ENCODE measurements at places on chromosomes 7 and 10.

DNA sequence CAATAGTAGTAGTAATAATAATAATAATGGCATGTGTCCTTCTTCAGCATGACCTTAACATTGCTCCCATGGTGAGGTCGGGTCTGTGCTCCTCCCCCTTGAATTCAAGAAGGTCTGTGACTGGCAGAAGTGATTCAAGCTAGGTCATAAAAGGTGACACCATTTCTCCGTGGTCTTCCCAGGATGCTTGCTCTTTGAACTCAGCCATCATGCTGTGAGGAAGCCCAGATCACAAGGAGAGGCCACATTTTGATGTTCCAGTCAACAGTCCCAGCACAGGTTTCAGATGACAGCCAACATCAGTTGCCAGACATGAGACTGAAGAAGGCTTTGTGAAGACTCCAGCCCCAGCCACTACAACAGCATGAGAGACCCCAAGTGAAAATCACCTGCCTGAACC, 83.9 kb downstream of the SEPTIN14 start:
- DNase-seq, result no peak

- DNase-seq, result no peak
Observed at GRCh38 chr7:7333610-7334009, 151.3 kb downstream of the C1GALT1 start.

DNA sequence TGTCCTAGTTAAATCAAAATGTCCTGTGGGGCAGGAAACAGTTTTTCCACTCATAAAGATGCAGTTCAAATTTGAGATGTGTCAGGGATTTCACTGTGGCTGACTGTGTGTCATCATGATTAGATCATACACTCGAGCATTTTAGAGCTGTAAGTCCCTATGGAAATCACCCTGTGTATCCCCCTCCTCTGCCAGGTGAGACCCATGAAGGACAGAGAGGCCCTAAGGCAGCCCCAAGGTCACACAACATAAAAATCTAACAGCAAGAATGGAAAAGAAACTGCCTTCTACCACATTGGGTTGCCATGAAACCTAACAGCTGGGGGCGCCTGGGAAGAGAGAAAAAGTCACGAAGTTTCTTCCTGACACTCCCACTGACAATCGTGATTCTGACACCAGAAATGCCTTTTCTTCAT, 135.8 kb downstream of the KCNMA1 start:
- DNase-seq, result no peak

GRCh38 chr10:35834877-35835494, 192.9 kb upstream of the FZD8 start:
- no peak for DNase-seq

DNA sequence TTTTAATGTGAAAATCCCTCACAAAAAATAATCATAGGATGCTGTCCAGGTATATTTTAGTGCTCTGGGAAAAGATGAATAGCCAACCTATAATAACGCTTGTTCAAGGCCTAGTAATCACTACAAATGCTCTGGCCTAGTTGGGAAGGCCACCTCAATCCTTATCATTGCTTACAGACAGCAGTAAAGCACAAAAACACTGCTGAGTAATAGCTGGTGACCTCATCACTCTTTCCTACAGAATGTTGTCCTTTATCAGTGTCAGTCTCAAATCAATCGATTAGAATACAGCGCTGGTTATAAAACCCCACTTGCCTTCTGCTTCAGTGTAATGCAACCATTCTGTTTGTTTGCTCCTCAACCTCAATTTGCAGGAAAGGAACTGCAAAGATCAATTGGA, 72.6 kb upstream of the STEAP1 start:
- no peak for DNase-seq

- no peak for DNase-seq
Observed at GRCh38 chr10:69786791-69787190, 14.9 kb upstream of the COL13A1 start.

GRCh38 chr10:87913156-87913921, 49.9 kb downstream of the PTEN start:
- no peak for DNase-seq

GRCh38 chr10:4981722-4982471, 18.7 kb downstream of the AKR1C1 start:
- DNase-seq, result no peak

DNA sequence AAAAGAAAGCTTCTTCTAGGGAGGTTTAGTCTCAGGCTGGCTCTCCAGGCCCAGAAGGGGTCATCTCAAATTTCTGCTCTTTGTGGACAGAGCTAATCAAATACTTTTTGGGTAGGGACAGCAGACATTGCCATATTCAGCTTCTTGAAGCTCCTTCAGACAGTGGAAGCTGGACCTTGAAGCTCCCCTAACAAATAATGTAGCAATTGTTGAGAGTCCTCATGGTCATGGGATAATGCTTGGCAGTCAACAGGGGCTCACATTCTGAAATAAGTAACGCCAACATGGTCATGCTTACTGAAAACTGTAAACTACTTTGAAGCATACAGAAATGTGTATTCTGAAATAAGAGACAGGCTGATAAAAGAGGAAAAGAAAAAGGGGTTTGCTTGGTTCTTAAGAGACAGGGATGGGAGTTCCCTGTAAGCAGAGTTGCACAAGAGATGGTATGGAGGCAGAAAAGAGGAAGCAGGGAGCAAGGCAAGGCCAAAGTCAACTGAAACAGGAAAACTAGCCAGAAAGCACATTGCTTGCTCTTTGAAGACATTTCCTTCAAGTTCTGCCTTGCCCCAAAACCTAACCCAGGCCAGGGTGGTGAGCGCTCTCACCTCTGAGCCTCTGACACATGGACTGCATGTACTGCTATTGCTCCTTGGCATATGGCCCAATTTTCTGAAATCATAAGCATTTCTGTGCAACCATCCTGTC, 53.1 kb upstream of the KMT2E start:
- DNase-seq, result no peak

- no peak for DNase-seq
Observed at GRCh38 chr7:35512716-35513115, 182.2 kb downstream of the HERPUD2 start.

GRCh38 chr10:33005322-33006301, 47.6 kb upstream of the ITGB1 start:
- DNase-seq, result no peak

DNA sequence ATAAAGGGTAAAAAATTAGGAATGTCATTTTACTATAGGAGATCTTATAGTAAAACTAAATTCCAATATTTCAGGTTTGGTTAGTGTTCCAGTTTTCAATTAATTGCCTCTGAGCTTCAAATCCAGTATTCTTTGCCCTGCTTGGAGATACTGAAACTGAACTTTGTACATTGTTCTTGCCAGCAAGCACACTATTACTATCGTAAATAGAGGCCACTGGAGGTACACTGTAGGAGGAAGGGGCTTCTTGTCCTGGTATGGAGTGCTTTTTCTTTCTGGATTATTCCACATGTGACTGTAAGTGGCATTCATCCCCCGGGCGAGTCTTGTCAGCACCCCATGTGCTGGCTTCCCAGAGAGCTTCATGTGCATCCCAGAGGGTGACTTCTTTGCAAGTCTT, 234.7 kb upstream of the PTPRZ1 start:
- DNase-seq, result no peak

DNA sequence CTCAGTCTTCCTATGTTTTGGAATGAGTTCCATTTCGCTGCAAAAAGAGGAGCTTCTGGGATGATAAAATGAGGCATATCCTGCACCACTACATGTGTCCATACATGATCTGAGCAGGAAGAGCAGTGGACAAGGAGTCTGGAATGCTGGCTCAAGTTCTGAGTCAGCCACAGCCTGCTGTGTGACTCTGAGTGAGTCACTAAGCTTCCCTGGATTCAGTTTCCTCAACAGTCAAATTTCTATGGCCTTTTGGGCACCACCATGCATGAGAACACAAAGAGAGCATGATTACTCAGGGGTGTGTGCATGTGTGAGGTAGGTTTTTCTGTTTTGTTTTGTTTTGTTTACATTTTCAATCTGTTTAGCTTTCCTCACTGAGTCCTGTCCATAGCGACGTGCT, 254.6 kb downstream of the ANKRD30A start:
- DNase-seq, result no peak

DNA sequence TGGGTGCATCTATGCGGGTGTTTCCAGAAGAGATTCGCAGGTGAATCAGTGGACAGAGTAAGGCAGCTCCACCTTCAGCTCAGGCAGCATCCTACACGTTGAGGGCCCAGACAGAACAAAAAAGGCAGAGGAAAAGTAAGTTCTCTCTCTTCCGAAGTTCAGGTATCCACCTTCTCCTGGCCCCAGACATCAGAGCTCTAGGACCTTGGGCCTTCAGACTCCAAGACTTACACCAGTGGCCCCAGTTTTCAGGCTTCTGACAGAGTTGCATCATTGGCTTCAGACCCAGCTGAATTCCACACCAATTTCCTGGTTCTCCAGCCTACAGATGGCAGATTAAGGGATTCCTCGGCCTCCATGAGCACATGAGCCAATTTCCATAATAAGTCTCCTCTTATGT, 102.2 kb upstream of the GPR26 start:
- DNase-seq, result no peak

- no peak for DNase-seq
Observed at GRCh38 chr10:70829543-70829942, 13.8 kb downstream of the SGPL1 start.

DNA sequence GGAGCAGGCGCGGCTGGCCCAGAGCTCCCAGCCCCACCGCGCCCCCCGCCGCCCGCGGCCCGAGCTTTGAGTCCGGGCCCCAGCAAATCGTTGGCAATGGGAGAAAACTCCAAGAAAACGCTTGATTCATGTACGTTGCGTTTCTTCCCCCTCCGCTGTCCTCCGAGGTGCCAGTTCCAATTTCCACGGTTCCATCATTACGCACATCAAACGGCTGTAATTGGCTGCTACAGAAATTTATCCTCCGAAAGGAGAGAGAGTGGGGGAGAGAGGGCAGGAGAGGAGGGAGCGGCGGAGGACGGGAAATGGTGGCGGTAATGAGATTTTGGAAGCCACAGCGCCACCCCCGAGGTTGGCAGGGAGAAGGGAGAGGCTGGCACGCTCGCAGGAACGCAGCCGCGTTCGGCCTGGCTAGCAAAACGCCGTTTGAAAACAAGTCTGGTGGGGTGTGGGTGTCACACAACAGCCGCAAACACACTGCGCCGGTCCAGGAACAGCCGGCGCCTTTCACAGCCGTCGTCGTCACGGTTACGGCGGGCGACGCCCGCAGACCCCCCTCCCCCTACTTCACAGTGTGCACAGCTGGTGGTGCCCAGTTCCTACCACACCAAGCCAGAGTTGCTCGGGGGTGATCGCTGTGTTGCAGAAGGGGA, 57.5 kb downstream of the UNCX start:
- peak; percentile 52 for DNase-seq

DNA sequence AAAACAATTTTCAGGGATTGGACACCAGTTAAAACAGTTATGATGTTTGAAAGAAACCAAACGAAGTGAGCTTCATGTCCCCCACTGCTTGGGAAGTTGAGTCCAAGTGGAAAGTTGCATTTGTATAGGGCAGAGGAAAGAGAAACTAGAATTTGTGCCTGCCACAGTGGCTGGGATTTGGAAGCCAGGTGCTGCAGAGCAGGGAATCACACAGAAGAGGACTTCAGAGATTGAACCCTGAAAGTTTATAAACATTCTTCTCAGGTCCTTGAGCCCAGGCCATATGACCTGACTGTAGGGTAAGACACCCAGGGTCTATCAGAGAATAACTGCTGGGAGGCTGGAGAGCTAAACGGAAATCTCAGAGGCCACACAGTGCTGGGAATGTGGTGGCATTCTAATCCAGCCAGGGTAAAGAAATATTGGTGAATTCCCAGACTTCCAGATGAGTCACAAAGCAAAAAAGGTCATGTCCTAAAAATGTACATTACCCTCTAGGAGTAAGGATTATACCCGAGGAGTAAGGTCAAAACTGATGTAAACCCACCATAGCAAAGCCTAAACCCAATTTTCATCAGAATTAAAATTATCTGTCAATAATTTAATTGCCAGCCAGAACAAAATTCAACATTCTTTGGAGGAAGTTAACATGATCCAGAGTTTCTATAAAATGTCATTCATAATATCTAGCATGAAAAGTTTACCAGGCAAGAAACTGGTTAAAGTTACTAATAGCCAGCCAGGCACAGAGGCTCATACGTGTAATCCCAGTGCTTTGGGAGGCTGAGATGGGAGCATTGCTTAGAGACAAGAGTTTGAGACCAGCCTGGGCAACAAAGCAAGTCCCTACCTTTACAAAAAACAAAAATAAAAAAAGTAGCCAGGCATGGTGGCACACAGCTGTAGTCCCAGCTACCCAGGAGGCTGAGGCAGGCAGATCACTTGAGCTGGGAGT, 31.2 kb downstream of the TOMM7 start:
- DNase-seq, result no peak

- DNase-seq, result no peak
Observed at GRCh38 chr10:116691635-116692034, 50.7 kb downstream of the HSPA12A start.

DNA sequence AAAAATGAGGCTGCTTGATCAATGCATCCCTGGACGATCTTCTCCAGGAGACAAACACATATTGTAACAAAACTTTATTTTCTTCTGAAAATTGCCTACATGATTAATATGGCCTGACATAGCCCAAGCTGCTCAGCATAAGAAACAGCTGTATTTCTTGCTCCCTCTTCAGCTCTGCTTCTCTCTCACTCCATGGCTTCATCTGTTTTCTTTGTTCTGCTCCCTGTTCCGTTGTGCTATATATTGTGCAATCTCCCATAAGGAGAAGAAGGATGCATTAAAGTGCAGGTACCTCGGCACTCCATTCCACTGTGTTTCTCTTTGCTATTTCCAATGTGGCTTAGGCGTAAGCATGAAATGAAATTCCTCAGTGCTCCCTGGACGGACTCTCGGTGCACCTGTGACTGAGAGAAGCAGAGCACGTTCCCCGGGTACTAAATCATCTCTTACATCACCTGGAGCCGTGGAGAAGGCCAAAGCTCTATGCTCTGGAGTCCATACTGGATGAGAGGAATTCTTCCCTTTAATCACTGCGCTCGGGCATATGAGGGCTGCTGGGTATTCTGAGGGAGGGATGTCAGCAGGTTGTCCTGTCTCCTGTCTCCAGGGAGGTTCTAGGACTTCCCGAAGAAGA, 254.3 kb downstream of the GALNT17 start:
- no peak for DNase-seq
